ENCODE measurements at places on chromosomes 6 and 20.

DNA sequence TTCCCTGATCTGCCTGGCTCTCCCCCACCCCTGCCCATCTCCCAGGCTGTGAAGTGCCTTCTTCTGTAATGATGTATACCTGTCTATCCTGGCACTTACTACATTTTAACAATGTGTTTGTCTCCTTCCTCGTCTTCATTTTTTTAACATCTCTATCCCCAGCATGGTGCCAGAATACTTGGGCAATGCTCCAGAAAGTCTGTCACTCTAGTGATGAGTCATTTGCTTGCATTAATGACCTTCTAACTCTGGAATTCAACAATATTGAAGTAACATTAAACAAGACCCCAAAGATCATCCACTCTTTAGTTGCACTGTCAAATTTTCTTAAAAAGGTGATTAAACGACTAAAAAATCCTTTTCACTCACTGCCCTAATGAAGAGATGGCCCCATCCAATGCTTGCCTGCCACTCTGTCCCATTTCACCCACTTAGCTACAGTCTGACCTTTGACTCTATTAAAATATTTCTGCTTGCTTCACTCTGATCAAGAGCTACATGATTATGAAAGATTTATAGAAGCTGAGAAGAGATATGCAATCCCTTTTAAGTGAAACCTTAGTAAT, 7.7 kb upstream of the KLHL31 start:
- DNase-seq, result no peak

DNA sequence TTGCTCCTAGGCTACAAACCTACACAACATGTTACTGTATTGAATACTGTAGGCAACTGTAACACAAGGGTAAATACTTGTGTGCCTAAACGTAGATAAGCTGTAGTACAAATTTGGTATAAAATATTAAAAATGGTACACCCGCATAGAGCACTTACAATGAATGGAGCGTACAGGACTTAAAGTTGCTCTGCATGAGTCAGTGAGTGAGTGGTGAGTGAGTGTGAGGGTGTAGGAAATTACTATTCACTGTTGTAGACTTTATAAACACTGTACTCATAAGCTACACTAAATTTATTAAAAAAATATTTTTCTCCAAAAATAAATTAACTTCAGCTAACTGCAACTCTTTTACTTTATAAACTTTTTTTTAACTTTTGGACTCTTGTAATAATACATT, 391.6 kb downstream of the ADGRB3 start:
- no peak for DNase-seq

DNA sequence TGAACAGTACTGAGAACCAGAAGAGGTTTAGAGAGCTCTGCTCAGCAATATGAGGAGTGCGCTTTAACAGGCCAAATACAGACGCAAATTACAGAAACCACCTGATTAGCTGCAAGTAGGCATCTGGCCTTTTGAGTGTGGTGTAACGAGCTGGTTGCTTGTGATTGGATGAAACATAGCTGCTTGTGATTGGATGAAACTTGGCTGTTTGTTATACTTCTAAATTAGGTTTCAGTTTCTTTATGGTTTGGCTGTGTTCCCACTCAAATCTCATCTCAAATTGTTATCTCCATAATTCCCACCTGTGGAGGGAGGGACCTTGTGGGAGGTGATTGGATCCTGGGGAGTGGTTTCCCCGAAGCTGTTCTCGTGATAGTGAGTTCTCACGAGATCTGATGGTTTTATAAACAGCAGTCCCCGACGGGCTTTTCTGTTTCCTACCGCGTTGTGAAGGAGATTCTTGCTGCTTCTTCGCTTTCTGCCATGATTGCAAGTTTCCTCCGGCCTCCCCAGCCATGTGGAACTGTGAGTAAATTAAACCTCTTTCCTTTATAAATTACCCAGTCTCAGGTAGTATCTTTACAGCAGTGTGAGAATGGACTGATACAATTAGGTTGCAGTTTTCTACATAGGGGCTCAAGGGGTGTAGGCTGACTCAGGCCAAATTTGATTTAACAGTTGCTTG, 655.9 kb upstream of the MAN1A1 start:
- DNase-seq, result no peak

DNA sequence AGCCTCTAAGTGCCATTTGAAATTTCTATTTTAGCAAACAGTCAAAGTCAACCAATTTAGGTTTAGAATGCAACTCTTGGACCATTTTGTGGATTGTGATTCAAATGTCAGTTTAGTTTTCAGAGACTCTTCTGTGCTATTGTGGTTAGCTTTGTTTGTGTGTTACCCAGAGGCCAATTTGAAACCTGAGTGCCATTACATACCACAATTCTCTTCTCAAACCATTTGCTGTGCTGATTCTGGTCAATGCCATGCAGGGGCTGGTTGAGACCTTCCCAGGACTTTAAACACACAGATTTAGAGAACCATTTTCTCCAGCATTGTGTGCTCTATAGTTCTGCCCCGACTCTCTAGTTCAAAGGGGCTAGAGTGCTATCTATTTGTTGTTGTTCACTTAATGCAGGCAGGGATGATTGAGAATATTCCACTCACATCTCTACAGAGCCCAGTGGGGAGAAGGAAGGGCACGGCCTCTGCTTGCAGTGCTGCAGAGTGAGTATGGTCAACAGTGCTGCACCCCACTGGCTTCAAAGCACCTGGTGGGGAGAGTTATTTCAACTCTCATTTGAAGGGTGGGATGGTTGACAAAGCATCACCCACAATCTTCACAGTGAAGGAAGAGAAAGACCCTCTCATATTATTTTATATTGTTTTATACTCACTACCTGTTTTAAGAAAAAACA, 738.2 kb downstream of the COL12A1 start:
- no peak for DNase-seq

GRCh38 chr6:53441035-53441493, 92.3 kb upstream of the ELOVL5 start:
- DNase-seq, result no peak

GRCh38 chr6:152378169-152378568, 259.0 kb downstream of the SYNE1 start:
- DNase-seq, result no peak

DNA sequence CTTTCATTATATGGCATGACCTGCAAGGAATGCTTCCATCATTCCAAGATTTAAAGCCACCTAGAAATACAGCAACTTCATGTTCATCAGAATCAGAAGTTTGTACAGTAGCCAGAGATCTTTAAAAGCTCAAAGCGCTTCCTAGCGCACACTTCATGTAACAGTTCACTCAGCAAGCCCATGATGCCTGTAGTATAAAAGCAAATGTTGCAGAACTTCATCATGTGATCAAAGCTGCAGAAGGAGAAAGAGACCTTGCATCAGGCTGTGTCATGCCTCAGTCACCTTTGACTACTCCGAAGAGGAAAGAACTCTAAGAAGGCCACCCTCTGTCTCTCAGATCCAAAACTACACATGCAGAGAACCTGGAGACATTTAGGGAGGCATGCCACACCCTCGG, 78.5 kb downstream of the AGPAT4 start:
- DNase-seq, result no peak

DNA sequence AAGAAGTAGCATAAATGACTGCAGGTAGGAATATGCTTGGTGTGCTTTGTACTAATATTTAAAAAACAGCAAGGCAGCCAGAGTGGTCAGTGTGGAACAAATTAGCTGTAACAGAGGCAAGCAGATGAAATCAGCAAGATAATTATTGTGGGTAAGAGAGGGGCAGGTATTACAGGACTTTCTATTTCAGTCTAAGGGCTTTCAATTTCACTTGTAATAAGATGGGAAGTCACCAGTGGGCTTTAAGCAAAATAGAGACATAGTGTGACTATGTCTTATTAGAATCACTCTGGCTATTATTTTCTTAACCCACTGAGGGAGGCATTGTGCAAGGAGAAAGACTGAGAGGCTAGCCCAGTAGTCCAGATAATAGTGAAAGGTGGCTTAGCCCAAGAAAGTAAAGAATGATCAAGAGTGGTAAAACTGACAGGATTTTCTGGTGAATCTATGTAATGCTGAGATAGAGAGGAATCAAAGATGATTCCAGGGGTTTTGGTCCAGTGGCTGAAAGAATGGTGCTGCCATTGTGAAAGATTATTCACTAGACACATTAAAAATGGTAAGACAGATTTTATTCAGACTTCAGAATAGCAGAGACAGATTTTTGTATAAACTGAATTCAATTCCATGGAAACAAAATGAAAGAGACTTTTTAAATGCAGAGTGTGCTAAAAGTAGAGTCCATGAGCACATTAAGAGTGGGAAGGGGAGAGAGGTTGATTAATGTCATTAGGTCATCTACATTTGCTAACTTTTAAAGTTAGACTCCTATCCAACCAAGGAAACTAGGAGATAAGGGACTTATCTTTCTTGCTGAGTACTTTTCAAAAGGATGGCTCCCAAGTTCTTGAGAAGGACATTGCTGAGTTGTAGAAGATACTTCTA, 1136.0 kb downstream of the HACE1 start:
- no peak for DNase-seq

DNA sequence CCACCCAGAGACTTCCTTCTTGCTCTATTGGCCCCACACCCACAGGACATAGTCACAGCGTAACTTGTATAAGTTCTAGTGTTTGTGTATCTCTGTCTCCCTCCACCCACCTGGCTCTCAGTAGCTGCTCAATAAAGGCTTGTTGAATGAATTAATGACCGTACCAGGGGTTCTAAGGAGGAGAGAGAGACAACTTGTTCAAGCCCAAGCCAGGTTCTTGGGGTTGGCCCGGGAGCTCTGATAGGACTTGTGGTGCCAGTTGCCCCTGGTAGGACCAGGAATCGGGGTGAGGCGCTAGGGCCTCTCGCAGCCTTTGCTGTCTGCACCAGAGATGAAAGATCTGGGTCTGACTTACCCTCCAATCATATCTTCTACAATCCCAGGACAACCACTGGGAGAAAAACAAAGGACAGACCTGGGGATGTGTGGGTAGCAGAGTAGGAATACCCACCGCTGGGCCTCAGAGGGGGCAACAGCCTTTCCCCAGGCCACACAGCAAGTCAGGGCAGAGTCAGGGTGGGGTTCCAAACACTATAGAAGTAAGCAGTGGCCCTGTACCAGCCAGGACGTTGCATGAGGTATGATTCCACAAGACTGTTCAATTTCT, 5.3 kb upstream of the TGM2 start:
- DNase-seq, result no peak

GRCh38 chr6:34610819-34611477, 54.8 kb upstream of the SPDEF start:
- DNase-seq, result no peak

GRCh38 chr6:10662742-10663141, 31.7 kb downstream of the C6orf52 start:
- no peak for DNase-seq

DNA sequence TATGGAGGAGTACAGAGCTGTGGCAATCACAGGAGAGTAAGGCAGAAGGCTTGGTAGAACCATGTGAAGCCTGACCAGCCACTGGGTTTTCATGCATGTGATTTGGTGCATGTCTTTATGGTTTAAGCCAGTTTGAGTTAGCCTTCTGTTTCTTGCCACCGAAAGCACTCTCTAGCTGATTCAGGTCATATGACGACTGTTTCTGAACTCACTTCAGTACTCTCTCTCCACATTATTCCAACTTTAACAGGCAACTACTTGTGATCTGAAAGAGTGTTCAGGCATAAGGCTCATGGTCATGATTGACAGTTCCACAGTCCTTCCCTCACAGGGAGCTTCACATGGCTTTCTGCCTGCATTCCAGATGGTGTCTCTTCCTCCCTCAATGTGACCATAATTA, 63.3 kb upstream of the TAB2 start:
- no peak for DNase-seq

GRCh38 chr6:156978948-156979347, 201.8 kb downstream of the ARID1B start:
- peak; percentile 60 for DNase-seq

DNA sequence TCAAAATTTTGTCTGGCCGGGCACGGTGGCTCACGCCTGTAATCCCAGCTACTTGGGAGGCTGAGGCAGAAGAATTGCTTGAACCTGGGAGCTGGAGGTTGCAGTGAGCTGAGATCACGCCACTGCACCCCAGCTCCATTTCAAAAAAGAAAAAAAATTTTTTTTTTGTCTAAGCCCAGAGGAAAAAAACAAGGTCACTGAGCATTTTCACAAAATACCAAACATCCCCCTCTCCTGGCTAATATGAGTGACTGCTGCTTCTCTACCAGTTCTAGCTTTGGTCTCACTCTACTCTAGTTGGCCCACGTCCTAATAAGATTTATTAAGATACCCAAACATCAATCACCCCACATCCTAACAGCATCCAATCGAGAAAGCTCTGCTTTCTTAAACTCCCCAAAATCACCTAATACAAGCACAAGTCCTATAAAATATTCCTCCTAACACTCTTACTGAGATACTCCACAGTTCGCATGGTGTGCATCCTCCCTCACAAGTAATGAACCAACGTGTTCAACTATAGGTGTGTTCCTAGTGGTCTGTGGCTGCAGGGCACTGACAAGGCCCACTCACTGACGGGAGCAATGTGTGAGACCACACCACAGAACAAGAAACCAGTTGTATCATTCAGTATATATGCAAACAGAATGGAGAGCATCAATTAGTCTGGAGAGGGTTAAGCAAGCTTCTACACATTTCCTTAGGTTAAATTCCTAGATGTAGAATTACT, 64.2 kb downstream of the FKBP5 start:
- peak; percentile 24 for DNase-seq

- no peak for DNase-seq
These were observed 301.4 kb upstream of the TBX18 start for GRCh38 chr6:85065831-85066230.

DNA sequence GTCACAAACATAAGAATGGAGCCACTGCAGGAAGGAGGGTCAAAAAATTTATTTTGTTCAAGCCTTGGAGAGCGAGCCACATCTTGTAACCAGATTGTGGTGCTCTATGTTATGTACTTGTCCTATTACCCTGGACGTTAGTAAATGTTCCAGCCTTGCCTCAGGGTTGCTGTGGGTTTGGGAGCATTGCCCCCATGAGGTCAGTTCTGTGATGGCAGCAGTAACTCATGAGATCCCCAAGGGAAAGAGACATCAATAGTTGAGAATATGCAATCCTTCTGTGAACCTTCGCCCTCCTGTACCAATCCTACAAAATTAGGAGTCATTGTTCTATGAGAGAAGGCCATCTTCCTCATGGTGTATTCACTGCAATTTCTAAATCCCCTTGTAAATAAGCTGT, 16.4 kb upstream of the CFAP206 start:
- DNase-seq, result no peak

DNA sequence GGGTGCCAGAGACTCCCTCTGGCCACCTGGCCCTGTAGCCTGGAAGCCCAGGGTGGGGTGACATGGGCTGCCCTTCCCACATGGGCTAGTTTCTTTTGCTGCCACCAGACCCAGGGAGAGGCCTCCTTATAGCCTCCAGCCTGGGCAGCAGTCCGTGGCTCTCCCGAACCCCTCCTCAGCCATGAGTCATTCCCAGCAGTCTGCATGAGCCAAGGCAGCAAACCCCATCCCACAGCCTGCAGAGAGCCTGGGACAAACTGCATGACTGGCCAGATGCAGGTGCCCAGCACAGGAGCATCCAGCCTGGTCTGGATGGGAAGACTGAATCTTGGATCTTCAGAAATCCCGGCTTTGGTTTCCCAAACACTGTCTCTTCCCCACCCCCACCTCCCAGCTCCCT, 75.7 kb downstream of the MRPL14 start:
- no peak for DNase-seq

GRCh38 chr6:13470238-13471140, 16.9 kb downstream of the GFOD1 start:
- no peak for DNase-seq
